HCEC 1CT (cell line): ENCODE measurements at places on chromosomes 6 and 20.
A peak's percentile ranks its signal among the peaks of the same experiment; 100 is the strongest.

DNA sequence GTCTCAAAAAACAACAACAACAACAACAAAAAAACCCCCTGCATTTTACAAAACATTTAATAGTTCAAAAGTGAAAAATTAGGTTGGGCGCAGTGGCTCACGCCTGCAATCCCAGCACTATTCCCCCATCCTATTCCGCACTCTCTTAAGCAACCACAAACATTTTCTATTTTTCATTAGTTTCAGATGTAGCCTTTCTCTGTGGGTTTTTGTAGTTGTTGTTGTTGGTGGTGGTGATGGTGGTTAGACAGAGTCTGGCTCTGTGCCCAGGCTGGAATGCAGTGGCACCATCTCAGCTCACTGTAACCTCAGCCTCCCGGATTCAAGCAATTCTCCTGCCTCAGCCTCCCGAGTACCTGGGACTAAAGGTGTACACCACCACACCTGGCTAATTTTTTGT is 6.4 kb upstream of the GMNN start:
- no peak for DNase-seq

DNA sequence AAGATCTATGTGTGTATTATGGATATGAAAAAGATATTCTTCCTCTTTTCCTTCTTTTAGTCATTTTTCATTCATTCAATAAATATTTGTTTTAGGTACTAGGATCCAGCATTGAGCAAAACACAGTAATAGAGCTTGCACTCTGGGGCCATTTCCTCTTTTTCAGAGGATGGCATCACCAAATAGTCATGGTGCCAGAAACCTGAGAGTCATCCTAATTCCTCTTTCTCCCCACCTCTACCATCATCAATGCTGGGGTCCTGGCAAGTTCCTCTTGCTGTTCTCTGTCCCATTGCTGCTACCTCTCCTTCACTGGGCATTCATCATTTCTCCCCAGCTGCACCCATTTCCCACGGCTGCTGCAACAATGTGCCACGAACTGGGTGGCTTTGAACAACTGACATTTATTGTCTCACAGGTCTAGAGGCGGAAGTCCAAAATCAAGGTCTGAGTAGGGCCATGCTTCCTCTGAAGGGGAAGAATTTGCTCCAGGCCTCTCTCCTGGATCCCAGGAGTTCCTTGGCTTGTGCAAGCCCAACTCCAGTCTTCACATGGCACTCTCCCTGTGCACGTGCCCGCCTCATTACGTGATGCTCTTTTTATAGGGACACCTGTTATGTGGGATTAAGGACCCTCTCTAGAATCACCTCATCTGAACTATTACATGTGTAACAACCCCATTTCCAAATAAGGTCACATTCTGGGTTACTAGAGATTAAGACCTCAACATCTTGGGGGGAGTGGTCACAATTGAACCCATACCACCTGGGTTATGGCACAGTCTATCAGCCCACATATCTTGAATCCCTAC is 9.5 kb upstream of the IGF2R start:
- no peak for DNase-seq

- no peak for DNase-seq
Measured at GRCh38 chr20:29296256-29297230, 1960.9 kb upstream of the DEFB115 start.

GRCh38 chr6:39997101-39997635 is 62.9 kb upstream of the MOCS1 start:
- DNase-seq = no peak

DNA sequence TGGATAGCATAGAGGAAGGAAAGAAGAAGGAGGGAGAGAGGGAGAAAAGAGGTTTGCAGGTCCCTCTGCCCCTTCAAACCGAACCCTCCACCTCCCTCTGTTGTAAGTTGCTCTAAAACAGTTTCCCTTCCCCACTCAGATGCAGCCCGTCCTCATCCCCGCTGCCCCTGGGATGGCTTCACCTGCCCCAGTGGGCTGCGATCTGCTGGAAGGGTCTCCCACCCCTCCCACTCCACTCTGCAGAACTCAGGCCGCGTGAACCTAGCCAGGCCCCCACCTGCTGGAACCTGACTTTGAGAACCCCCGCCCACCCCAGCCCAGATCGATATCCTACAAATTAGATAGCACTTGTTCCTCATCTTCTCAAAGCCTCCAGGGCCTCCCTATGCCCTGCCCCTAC is 190.8 kb downstream of the DLL1 start:
- no peak for DNase-seq

DNA sequence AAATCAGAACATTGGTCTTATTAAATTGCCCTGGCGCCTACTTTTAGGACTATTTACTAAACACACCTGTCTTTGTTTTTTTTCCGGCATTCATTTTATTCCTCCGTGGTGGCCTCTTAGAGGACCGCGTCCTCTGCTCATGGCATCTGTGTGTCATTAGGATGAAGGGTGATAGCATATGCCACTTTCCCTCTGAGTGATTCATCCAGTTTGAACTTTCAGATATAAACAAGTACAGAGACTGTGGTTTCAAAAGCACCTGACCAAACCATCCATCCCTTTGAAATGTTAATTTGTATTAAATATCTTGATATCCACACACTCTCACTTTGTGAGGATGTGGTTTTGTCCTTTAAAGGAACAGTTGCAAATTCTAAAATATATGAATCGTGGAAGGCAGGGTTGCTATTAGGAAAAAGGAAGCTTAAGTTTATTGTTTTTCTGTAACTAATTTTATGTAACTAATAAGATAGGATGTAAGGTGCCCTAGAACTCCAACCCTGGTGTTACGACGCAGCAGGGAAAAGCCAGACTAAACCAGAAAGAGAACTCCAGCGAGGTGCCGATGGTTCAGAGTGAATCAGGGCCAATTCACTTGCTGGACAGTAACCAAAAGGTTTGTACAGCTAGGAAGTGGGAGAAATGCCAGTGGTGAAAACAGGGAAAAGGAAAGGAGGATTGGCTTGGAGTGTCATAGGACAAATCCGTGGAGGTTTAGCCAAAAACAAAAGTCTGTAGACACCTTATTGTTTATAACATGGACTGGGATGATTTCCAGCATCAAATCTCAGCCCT is 98.7 kb downstream of the SHLD1 start:
- peak; percentile 67 for DNase-seq

- DNase-seq = peak; percentile 84
Measured at GRCh38 chr20:51562332-51563173, 20.0 kb upstream of the NFATC2 start.

GRCh38 chr6:111721753-111722154 is 116.1 kb upstream of the TRAF3IP2 start:
- DNase-seq = peak; percentile 43

GRCh38 chr6:166046226-166046625 is 121.4 kb downstream of the TBXT start:
- DNase-seq = peak; percentile 97
